ENCODE measurements at places on chromosomes 5 and 9.
A peak's percentile ranks its signal among the peaks of the same experiment; 100 is the strongest.

- no peak for DNase-seq
These were observed 50.2 kb upstream of the KCNMB1 start for GRCh38 chr5:170439223-170439943.

- no peak for DNase-seq
These were observed 57.8 kb upstream of the SPINK5 start for GRCh38 chr5:148005788-148006520.

- DNase-seq, result no peak
These were observed 3.0 kb downstream of the RNF145 start for GRCh38 chr5:159206368-159206767.

DNA sequence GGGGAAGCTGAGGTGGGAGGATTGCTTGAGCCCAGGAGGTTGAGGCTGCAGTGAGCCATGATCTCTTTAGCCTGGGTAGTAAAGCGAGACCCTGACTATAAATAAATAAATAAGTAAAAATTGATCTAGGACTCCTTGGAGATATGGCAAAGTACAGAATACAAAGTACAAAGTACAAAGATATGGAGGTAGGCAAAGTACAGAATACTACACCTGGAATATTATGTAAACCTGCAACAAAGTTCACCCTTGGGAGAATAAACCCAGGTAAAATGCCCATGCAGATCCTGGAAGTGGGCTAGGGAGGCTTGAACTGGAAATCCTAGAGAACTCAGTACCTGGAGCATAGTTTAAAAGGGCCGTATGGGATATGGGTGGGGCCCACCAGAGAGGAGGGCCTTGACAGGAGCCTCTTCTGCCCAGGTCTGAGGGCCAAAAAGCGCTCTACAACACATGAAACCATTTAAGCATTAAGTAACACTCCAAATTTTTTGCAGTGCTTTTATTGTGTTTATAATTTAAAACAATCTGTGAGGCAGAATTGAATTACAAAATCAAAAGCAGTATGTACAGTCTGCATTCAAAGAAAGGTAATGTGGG is 20.7 kb downstream of the TTC1 start:
- no peak for DNase-seq

DNA sequence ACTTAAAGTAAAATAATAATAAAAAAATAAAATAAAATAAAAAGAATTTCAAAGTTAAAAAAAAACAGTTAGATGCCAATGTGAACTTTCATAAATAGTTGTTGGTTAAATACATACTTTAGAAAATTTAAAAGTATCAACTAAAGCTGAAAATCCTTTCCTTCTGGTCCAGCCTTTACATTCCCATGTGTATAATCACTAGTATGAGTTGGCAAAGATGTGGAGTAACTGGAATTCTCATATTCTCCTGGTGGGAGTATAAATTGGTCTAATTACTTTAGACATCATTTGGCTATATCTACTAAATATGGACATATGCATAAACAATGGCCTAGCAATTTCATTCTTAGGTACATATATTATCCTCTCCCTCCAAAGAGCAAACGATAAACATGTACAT is 619.9 kb downstream of the PTPRD start:
- peak; percentile 61 for DNase-seq

DNA sequence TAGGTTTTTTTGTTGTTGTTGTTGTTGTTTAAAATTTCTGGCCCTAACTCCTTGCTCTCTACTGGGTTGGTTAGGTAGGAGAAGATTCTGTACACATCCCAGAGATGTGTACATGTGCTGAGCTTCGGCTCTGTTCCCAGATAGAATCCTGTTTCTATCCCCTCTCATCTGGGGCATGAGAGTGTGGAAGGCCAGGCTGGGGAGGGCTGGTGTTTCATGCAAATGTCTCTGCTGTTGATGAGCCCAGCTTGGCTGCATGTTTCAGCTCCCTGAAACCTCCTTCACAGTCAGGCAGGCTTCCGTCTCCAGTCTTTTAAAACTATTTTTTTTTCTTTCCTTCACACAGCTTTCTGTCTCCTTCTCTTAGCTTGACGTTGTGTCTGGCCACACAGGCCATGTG is 526.9 kb upstream of the KLF4 start:
- no peak for DNase-seq

GRCh38 chr5:180810959-180811622 is 8.5 kb upstream of the MGAT1 start:
- DNase-seq, result no peak

DNA sequence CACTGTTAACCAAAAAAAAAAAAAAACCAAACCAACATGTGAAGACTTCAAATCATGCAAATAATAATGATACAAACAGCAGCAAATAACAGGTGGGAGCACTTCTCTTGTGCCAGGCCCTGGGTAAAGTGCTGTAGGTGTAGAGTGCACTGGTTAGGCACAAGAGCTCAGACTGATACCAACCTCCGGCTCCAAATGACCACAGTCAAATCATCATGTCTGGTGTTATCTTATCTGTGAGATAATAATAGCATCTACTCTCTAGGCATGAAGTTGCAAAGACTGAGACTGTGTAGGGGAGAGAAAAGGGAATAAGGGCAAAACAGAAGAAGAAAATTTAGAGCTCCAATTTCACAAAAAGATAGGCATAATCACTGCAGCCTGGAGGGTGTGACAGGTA is 159.5 kb downstream of the ARL15 start:
- no peak for DNase-seq

DNA sequence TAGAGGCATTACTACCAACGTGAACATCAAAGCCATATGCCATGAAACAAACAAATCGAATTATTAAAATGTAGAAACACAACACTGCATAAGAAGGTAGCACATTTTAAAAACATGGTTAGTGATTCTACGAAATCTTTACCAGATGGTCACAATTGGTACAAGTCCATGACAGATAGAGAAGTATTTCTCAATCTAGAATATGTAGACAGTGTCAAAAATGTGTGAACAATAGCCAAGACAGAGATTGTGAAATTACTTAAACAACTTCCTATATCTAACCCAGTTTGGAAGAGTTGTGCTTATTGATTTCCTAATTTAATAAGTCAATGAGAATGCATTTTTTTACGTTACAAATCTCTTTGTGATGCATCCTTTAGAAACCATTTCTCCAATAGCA is 1121.6 kb downstream of the MAT2B start:
- peak; percentile 1 for DNase-seq

DNA sequence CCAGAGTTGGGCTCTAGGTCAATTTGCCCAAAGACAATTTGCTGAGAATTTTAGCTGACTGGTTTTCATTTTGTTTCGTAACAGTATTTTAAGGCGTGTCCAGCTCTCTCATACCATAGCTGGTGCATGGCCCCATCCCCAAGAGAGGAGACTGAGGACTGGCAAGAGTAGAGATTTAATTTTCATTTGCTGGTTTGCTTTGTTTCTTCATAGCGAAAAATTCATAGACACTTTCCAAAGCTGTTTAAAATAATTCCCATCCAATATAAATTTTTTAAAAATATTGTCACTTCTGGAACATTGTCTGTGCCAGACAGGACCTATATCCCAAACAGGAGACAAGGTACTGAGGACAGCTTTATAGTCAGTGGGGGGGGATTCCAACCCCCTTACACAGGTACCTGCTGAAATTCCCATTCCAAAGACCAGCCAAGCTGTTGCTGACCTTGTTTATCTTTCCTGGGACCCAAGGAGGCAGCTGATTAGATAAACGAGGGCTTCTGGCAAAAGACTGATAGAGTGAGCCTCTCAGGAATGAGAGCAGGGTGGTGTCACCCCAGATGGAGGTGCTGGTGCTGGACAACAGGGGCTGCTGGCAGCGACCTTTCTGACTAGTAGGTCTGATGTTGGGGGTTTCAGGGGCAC is 6.8 kb upstream of the ANGPTL2 start:
- DNase-seq, result no peak

GRCh38 chr5:1100664-1101574 is 10.9 kb downstream of the SLC12A7 start:
- no peak for DNase-seq

- DNase-seq, result no peak
These were observed 695.4 kb upstream of the CDH18 start for GRCh38 chr5:20683241-20683940.

DNA sequence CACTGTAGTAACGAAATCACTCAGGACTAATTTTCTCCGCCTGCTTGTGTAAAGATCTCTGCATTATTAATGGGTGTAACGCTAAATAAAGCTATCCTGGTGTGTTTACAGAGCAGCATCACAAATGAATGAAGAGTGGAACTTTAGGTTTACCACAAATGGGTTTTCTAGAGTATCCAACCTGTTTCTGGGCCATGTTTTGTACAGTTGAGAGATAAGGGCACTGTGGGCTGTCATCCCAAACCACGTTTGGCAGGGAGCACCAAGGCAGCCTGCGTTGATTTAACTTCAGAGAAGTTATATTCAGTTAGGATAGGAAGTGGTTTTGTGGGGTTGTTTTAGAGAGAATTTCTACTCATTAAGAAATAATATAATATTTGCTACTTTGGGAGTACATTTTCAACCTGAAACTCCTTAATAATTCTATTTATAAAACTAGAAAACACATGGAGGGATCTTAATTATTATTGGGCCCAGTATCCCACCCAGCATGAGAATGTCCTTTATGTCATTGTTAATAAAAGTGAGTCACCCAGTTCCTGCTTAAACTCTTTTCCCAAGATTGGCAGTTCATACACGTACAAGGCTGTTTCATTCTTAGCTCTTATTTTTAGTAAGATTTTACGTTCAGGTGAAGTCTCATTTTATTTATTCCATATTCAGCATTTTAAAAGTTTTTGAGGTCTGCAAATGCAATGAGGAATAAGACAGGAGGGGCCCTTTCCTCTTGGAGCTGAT is 8.0 kb downstream of the KCNN2 start:
- DNase-seq, result no peak

DNA sequence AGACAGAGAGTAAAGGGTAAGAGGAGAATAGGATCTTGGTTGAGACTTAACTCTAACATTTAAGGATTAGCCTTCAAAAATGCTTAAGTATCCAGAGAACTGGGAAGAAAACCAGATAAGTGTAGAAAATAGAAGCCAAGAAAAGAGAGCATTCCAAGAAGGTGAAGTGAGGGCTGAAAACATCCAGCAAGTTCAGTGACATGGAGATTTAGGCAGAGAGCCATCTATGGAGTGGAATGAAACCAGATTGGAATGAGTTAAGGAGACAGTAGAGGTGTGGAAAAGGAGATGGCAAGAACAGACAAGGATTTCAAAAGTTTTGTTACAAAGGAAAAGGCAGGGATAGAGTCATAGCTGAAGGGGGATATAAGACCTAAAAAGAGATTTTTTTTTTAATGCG is 188.1 kb downstream of the TRPM3 start:
- DNase-seq, result peak; percentile 89

GRCh38 chr5:141850786-141851185 is 27.4 kb downstream of the PCDH1 start:
- DNase-seq, result no peak

- DNase-seq, result no peak
These were observed 4.3 kb downstream of the BBLN start for GRCh38 chr9:128164307-128164885.

- DNase-seq, result no peak
These were observed 38.3 kb upstream of the FBXW11 start for GRCh38 chr5:172044631-172045314.

GRCh38 chr9:77779010-77779409 is 130.9 kb upstream of the GNA14 start:
- DNase-seq, result no peak

DNA sequence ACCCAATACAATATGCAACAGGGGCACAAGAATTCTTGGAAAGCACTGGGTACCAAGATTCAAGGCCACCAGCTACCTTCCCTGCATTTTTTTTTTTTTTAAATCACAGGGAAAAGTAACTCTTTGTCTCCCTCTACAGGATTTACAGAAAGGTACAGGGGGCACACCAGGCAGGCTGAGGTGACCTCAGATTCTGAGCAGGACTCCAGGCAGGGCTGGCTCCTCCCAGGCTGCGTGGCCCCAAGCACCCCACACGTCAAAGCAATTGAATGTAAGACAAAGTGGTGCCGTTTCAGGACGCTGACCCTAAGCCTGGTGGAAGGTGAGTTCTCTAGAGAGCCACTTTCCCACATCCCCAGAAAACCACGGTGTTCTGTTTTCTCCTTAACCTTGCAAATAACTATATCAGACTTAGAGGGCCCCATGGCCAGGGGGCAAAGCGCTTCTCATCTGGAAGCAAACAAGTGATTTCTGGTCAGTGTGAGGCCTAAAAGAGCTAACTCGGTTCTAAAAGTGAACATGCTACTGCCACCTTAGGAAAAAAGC is 222.6 kb downstream of the ROR2 start:
- peak; percentile 50 for DNase-seq

GRCh38 chr9:136082496-136083361 is 12.4 kb downstream of the NACC2 start:
- no peak for DNase-seq

DNA sequence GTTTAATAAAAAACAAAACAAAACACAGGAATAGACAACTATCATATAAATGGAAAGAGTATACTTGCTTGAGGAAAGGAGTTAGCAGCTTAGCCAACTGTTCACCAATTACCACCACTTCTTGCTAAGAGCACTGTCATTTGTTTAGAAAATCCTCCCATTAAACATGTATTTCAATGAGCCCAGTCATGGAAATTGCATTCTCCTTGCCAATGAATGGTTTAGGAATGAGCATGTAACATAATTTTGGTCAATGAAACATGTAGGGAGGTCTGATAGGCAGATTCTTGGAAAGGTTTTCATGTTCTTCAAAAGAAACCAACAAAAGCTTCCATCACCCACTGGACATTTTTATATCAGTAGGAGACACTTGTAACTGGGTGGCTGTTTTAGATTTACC is 502.8 kb upstream of the PAPPA start:
- DNase-seq, result peak; percentile 99

GRCh38 chr5:150263801-150264621 is 25.6 kb downstream of the CAMK2A start:
- DNase-seq, result peak; percentile 91

DNA sequence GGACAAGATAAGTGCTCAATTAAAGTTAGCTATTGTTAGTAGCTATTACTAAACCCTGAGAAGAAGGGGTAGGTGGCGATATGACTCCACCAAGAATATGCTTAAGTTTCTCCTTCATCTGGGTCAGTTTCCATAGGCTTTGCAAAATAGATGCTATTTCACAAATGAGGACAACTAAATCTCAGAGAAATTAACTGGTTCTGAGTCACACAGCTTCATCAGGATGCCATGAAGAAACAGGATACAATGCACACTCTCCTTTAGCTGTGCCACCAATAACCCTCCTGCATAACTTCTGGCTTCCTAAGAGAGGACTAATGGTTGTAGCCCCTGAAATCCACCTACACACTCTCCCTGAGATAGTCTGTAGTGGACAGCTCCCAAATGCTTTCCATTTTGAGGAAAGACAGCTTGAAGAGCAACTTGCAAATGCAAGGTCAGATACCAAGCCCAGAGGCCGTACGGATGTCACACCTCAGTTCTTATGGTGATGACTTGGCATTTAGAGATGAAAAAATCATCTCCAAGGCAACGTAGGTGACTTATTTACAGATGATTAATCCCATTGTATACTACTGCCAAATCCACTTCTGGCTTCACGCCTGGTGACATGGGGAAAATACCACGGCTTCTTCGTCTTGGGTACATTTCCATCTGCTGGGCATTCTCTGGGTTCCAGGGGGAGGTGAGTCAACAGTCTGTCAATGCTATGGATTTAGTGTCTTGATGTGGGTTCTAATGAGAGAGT is 251.4 kb upstream of the IL12B start:
- DNase-seq, result peak; percentile 85

Data from fibroblast of upper back skin (primary cell).